ENCODE measurements at places on chromosomes 16 and 17.

DNA sequence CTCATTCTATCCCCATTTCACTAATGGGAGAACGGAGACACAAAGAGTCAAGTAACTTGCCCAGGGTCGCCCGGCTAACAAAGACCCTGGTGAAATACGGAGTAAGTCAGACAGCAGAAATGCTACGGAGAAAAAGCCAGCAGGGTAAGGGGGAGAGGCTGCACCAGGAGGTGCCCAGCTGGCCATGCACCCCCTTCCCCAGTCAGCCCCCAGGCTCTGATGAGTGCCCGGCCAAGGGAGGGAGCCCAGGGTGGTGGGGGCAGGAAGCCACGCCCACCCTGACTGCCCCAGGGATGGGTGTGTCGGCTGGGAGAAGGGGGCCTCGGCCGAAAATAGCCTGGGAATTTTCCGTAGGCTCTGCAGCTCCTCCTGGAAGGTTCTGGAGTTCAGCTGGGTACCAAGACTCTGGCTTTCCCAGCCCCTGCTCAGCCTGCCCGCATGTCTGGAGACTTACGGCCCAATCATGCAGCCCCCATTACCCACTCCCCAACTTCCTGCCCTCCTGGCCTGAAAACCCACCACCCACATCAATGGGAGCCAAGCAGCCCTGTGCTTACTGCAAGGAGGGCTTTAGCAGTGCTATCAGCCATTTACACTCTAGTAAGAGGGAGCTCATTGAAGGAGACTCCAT lies 4.2 kb downstream of the CARHSP1 start:
- DNase-seq: no peak

DNA sequence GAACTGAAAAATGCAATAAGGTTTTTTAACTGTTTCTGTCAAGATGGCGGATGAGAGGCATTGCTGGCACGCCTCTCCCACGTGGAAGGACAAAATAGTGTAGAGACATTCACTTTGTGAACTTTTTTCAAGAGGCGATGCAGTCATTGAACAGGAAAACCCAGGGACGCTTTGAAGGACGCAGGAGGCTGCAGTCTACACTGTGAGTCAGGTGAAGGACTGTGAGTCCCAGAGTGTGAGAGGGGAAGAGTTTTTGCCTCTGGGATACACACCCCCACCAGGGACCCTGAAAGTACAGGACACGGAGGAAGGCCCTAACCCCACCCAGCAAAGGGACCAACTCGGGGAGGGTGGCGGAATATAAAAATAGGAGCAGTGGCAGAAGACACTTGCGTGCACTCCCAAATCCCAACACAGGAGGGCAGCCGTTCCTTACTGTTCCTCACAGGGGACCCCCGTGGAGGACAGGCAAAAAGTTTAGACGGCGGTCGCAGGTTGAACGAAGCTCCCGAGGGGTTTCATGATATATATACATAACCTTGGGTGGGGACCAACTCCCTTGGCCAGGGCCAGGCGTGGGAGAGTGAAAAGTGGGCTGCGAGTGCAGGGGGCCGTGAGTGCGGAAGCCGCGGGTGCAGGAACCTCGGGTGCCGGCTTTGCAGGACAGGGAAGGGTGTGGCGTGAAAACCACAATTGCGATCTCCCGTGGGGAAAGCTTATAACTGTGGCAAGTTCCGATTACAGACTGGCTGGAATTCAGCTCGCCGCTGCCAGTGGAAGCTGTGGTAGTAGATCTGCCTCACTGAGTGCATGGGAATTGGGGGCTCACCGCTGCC lies 82.0 kb upstream of the ALOX12 start:
- peak; percentile 25 for DNase-seq

GRCh38 chr16:76639685-76640289 lies 362.6 kb downstream of the CNTNAP4 start:
- DNase-seq: peak; percentile 75

DNA sequence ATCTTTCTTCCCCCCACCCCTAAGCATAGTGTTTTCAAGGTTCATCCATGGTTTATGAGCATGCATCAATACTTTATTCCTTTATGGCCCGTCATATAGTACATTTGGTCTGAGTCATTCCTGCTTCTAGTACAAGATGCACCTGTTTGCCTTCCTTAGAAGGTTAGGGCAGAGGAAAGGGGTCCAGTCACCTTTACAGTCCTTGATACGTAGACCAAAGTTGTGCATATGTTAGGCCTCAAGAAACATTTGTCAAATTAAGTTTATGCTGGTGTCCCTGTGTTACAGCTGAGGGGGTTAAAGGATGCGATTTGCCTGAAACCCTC lies 1.4 kb downstream of the CYB5D2 start:
- DNase-seq: no peak

DNA sequence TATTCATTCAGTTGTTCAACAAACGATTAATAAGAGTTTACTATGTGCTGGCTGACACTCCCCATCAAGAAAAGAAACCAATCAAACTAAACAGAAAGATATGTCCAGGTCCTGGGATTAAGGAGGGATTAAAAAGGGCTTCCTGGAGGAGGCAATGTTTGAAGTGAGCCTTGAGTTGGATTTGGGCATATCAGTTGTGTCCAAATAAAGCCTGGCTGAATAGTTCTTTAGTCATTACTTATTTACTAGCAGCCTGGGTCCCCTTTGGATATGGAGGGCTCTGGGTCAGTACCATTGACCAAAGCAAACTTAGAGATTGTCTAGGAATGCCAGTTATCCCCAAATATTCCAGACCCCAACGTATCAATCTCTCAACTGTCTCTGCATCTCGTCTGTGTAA lies 117.7 kb downstream of the COPRS start:
- DNase-seq: no peak

DNA sequence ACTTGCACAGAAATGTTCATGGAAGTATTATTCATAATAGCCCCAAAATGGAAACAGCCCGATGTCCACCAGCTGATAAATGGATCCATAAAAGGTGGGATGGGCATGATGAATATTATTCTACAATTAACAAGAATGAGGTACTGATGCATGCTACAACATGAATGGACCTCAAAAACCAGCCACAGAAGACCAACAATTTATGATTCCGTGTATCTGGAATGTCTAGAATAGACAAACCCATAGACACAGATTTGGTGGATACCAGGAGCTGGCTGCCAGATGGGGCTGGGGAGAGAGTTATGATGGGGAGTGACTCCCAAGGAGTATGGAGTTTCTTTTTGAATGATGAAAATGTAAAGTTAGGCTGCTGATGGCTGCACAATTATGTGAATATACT lies 10.8 kb upstream of the NAGLU start:
- peak; percentile 75 for DNase-seq

- DNase-seq: no peak
These were observed 179.7 kb upstream of the HS3ST4 start for GRCh38 chr16:25512041-25512440.
